Osteoblast (primary cell): ENCODE measurements at places on chromosomes 16 and 17. TPM values are rescaled to one million over a fixed set of nuclear protein-coding genes. Genes with fewer than 3 reads are reported as not detected.

GRCh38 chr17:80996422-80997305 is 5.0 kb downstream of the CHMP6 start:
- H3K4me1 ChIP-seq = peaks cover 7% of the 10 kb centered on the region
- DNase-seq = peak; percentile 80
- H3K27me3 ChIP-seq = no peaks in the 10 kb centered on the region
- no peak overlapping the region for H3K4me3 ChIP-seq
- H3K27ac ChIP-seq = no peak overlapping the region

MRM3 gene
- total RNA-seq = 16.5 and 19.5 TPM in 2 replicates

GRCh38 chr17:4956493-4957061 is 5.7 kb downstream of the ENO3 start:
- no peaks in the 10 kb centered on the region for H3K27me3 ChIP-seq
- peaks cover 20% of the 10 kb centered on the region for H3K4me1 ChIP-seq
- DNase-seq = peak; percentile 32

GRCh38 chr17:61700252-61700651 is 109.2 kb upstream of the NACA2 start:
- H3K4me3 ChIP-seq = no peak overlapping the region

ZNF19 gene
- total RNA-seq = 6.2 and 6.5 TPM in 2 replicates

GRCh38 chr17:15931394-15931793 is 13.5 kb upstream of the ADORA2B start:
- H3K4me3 ChIP-seq = no peak overlapping the region
- DNase-seq = no peak
- H3K4me1 ChIP-seq = no peaks in the 10 kb centered on the region

- no peaks in the 10 kb centered on the region for H3K4me1 ChIP-seq
- no peaks in the 10 kb centered on the region for H3K36me3 ChIP-seq
- no peak overlapping the region for H3K27ac ChIP-seq
- no peak overlapping the region for H3K4me3 ChIP-seq
- no peak for DNase-seq
Observed at GRCh38 chr17:20141198-20141972, 132.2 kb downstream of the SPECC1 start.

DNA sequence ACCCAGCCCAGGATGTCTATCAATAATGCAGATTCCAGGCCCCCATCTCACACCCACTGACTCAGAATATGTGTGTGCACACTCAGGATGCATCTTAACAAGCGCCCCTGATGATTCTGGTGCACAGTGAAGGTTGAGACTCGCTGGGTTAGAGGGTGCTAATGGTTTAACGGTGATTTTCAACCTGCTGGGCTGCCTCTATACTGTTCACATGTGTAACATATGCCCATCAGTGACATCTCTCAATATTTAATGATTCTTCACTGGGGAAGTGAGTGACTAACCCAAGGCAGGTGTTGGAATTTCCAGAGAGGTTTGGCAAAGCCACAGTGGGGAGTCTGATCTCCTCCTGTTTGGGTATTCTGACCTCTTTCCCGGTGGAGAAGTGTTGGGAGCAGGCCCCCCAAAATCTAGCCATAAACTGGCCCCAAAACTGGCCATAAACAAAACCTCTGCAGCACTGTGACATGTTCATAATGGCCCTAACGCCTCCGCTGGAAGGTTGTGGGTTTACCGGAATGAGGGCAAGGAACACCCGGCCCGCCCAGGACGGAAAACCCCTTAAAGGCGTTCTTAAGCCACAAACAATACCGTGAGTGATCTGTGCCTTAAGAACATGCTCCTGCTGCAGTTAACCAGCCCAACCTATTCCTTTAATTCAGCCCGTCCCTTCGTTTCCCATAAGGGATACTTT is 4.1 kb upstream of the DOC2B start:
- no peak overlapping the region for H3K27ac ChIP-seq
- DNase-seq = no peak
- peaks cover 32% of the 10 kb centered on the region for H3K27me3 ChIP-seq
- no peaks in the 10 kb centered on the region for H3K36me3 ChIP-seq
- no peaks in the 10 kb centered on the region for H3K4me1 ChIP-seq
- no peak overlapping the region for H3K4me3 ChIP-seq

RUNDC3A gene
- under 0.01 TPM in 1 of 2 replicates, not detected in the other for total RNA-seq

GRCh38 chr17:65071861-65072260 is 15.3 kb upstream of the GNA13 start:
- no peak overlapping the region for H3K27ac ChIP-seq
- no peak overlapping the region for H3K4me3 ChIP-seq
- H3K36me3 ChIP-seq = no peaks in the 10 kb centered on the region
- H3K4me1 ChIP-seq = no peaks in the 10 kb centered on the region
- no peak for DNase-seq

CDR2 gene
- total RNA-seq = 49.5 and 52.5 TPM in 2 replicates

DNA sequence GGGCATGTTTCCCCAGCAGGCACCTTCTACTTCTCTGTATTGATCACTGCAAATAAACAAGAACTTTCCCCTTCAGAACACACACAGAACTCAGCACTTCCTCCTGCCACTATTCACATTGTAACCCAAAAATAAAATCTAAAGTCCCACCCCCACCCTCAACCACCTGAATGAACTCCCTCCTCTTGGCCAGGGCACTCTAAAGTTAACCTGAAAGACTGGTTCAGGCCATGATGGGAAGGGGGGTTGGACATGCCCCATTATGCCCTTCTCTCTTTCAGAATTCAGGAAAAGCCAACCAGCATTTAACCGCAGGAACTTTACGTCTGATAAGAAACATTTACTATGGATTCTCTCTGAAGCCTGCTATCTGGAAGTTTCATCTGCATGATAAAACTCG is 27.4 kb upstream of the CCL2 start:
- no peaks in the 10 kb centered on the region for H3K36me3 ChIP-seq
- no peak overlapping the region for H3K4me3 ChIP-seq
- no peaks in the 10 kb centered on the region for H3K4me1 ChIP-seq

- no peak for DNase-seq
- H3K4me1 ChIP-seq = no peaks in the 10 kb centered on the region
- no peak overlapping the region for H3K4me3 ChIP-seq
- H3K27ac ChIP-seq = no peak overlapping the region
- no peaks in the 10 kb centered on the region for H3K27me3 ChIP-seq
- H3K36me3 ChIP-seq = no peaks in the 10 kb centered on the region
Observed at GRCh38 chr16:5867250-5867649, 769.7 kb upstream of the EEF2KMT start.

- no peak overlapping the region for H3K4me3 ChIP-seq
- peak; percentile 47 for DNase-seq
- H3K36me3 ChIP-seq = no peaks in the 10 kb centered on the region
- H3K27me3 ChIP-seq = no peaks in the 10 kb centered on the region
Observed at GRCh38 chr16:17828012-17828411, 357.3 kb upstream of the XYLT1 start.

DNA sequence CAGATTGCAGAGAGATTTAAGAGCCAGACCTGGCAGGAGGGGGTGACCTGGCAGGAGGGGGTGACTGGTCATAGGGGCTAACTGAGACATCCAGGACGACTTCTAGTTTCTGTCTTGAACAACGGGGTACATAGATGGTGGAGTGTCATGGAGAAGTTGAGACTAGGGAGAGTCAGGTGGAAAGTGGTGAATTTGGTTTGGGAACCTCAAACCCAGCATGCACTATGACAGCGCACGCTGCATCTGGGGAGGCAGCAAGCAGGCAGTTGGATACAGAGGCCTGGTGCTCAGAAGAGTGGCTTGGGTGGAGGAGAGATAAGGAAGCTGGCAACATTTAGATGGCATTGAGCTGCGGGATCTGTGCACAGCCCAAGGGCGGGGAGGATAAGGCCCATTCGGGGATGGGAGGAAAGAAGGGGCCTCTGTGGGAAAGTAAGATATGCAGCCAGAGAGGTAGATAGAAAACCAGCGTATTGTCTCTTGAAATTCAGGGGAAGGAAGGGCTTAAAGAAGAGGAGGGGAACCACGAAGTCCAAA is 4.5 kb downstream of the RIPOR1 start:
- no peak overlapping the region for H3K27ac ChIP-seq
- H3K36me3 ChIP-seq = peaks cover 6% of the 10 kb centered on the region
- peak; percentile 69 for DNase-seq

DNA sequence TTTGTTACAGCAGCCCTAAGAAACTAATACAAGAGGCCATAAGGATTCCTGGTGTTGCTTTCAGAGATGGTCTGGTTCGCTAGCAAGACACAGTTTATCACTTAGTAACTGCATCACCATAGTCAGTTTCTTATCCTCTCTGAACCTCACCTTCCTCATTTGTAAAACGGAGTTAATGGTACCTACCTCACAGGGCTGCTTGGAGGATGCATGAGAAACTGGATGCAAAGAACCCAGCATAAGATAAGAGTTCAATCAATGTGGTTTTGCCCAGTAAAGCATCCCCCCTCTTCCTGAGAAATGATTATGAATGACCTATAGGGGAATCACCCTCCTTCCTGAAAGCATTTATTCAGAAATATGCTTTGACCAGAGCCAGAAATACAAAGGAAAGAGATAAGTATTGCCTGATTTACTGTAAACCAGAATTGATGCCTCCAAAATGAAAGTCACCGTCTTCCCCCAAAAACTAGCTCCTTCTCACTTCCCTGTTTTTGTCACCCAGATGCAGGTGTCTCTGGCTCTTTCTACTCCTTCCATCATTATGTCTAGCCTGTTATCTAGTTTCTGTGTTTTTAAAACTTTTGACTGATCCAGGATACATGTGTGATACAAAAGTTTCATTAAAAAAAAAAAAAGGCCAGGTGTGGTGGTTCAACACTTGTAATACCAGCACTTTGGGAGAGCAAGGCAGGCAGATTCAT is 2.8 kb upstream of the TEFM start:
- H3K27ac ChIP-seq = no peak overlapping the region
- H3K4me1 ChIP-seq = peaks cover 15% of the 10 kb centered on the region
- peaks cover under 1% of the 10 kb centered on the region for H3K36me3 ChIP-seq
- peak; percentile 4 for DNase-seq
- no peaks in the 10 kb centered on the region for H3K27me3 ChIP-seq
- H3K4me3 ChIP-seq = no peak overlapping the region

DNA sequence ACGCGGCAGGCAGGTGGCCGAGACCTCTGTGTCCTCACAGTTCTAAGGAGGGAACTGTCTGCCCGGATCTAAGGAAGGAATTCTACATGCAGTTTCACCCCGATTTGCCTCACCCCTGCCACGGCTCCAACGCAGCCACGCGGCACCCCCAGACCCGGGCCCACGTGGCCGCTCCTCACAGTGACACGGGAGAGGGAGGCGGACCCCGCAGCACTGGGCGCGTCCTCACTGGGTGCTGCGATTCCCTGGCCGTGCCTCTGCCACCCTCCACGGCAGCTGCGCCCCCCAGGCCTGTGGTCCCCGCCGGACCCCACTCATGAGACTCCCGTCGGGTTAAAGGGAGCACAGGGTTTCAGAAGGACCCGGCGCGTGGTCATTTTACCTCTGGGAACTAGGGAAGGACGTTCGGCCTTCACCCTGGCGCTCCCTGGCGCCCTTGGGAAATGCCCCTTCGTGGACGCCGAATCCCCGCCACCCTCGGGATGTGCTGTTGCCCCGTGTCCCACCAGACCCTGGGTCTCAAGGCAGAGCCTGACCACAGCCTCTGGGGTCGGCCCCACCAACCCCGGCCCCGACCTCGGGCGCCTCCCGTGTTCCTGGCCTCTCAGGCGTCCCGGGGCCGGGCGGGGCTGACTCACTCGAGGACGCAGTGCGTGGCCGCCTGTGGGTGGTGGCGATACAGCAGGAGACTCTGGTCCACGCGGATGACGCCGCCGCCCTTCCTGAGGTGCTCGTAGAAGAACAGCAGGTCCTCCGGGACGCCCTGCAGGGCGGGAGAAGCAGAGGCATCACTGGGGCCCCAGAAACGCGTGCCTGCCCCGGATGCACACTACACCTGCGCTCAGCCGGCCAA is 118.8 kb upstream of the METRNL start:
- peak; percentile 75 for DNase-seq
- peaks cover 16% of the 10 kb centered on the region for H3K4me1 ChIP-seq

NPIPB2 gene
- 1.8 and 4.7 TPM in 2 replicates for total RNA-seq

- H3K36me3 ChIP-seq = peaks cover 76% of the 10 kb centered on the region
- no peak overlapping the region for H3K4me3 ChIP-seq
- H3K27me3 ChIP-seq = no peaks in the 10 kb centered on the region
- no peak for DNase-seq
- peaks cover 50% of the 10 kb centered on the region for H3K4me1 ChIP-seq
Observed at GRCh38 chr17:81568416-81568815, 16.3 kb upstream of the FAAP100 start.

GNAO1 gene
- under 0.01 TPM in 1 of 2 replicates, not detected in the other for total RNA-seq

- no peak overlapping the region for H3K27ac ChIP-seq
- no peaks in the 10 kb centered on the region for H3K36me3 ChIP-seq
- H3K27me3 ChIP-seq = no peaks in the 10 kb centered on the region
- no peak overlapping the region for H3K4me3 ChIP-seq
Observed at GRCh38 chr17:58980706-58981481, 125.8 kb downstream of the TRIM37 start.

CDYL2 gene
- total RNA-seq = 8.3 and 8.8 TPM in 2 replicates

ENPP7 gene
- not detected in 2 replicates for total RNA-seq

GRCh38 chr16:4803898-4804762 is 1.7 kb upstream of the ROGDI start:
- H3K27me3 ChIP-seq = no peaks in the 10 kb centered on the region
- peaks cover 11% of the 10 kb centered on the region for H3K4me1 ChIP-seq
- no peak overlapping the region for H3K4me3 ChIP-seq

GRCh38 chr16:21523411-21524067 is 75.8 kb upstream of the METTL9 start:
- no peak overlapping the region for H3K4me3 ChIP-seq
- no peak overlapping the region for H3K27ac ChIP-seq
- DNase-seq = peak; percentile 45
- peaks cover 21% of the 10 kb centered on the region for H3K27me3 ChIP-seq
- H3K36me3 ChIP-seq = no peaks in the 10 kb centered on the region

MSLN gene
- under 0.01 and 1.2 TPM in 2 replicates for total RNA-seq

- peak within 1 kb of the TSS; percentile 55 for H3K27ac ChIP-seq
- peaks cover 12% of the 10 kb centered on the region for H3K4me1 ChIP-seq
- no peaks in the 10 kb centered on the region for H3K36me3 ChIP-seq
Observed at GRCh38 chr17:28842282-28843012, at the start of gene FAM222B. Gene FAM222B (minus strand): TSS chr17:28842790. CDS start chr17:28766667, 76,123 bp downstream.

GRCh38 chr16:31517800-31518402 is 9.7 kb upstream of the RUSF1 start:
- H3K4me3 ChIP-seq = no peak overlapping the region
- no peaks in the 10 kb centered on the region for H3K36me3 ChIP-seq
- H3K4me1 ChIP-seq = peaks cover 3% of the 10 kb centered on the region
- no peaks in the 10 kb centered on the region for H3K27me3 ChIP-seq

P2RX1 gene
- under 0.01 TPM in 1 of 2 replicates, not detected in the other for total RNA-seq

GRCh38 chr17:64005734-64006167 is 7.6 kb downstream of the PRR29 start:
- H3K27ac ChIP-seq = no peak overlapping the region
- no peaks in the 10 kb centered on the region for H3K36me3 ChIP-seq
- H3K27me3 ChIP-seq = no peaks in the 10 kb centered on the region
- peak; percentile 90 for DNase-seq
- no peak overlapping the region for H3K4me3 ChIP-seq

DNA sequence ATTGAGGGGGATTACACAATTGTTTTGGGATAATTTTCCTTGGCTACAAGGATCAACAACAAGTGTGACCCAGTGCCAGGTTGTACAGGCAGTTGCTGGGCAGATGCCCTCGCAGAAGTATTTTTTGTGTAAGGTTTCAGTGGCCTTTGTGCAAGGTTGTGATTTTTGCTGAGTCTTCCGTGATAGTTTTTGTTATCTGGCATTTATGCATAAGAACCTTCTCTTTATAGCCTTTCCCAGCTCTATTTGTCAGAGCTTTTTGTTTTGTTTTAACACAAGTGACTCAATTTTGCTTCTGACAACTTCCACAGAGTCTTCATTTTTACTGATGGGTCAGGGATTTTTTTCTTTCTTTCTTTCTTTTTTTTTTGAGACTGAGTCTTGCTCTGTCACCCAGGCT is 6.7 kb upstream of the PRPSAP1 start:
- no peaks in the 10 kb centered on the region for H3K36me3 ChIP-seq
- H3K4me1 ChIP-seq = peaks cover 10% of the 10 kb centered on the region
- no peak overlapping the region for H3K4me3 ChIP-seq
- peak; percentile 65 for DNase-seq
- no peaks in the 10 kb centered on the region for H3K27me3 ChIP-seq
- peak overlapping the region; percentile 59 for H3K27ac ChIP-seq
